EL (cell line): ENCODE measurements at places on chromosomes 5 and 9.

- DNase-seq = peak; percentile 36
These were observed 300.6 kb downstream of the TMEM38B start for GRCh38 chr9:105994970-105995369.

DNA sequence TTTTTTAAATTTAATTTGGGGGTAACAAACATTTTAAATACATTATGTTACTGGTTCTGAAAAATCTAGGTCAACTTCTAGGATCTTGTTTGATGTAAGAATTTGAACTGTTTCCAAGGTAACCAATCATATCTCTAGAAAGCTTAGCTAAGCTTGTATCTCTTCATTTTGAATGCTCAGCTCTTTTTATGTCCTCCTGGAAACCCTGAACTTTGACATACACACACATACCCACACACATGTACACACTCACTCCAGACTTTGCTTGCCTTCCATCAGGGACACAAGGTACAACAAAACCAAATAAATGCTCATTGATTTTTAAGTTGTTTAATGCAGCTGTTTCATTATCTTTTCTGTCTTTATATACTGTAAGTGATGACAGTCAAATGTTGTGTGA, 178.5 kb downstream of the RAB3C start:
- no peak for DNase-seq

DNA sequence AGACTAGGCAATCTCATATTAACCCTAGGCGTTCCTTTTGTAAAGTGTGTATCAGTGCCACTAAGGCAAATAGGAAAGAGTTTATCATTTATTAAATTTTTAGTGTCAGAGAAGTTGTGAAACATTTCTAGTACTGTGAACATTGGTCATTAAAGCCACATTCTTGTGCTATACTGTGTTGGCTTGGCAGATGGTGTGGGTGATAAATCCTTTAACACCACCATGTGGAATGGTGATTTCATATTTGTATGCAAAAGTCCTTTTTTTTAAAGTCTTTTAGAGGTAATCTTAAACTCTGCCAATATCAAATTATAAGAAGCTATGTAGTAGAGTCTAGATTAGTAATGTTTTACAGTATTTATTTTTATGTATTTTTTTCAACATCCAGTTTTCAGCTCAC, 18.1 kb downstream of the SLC12A2 start:
- no peak for DNase-seq

DNA sequence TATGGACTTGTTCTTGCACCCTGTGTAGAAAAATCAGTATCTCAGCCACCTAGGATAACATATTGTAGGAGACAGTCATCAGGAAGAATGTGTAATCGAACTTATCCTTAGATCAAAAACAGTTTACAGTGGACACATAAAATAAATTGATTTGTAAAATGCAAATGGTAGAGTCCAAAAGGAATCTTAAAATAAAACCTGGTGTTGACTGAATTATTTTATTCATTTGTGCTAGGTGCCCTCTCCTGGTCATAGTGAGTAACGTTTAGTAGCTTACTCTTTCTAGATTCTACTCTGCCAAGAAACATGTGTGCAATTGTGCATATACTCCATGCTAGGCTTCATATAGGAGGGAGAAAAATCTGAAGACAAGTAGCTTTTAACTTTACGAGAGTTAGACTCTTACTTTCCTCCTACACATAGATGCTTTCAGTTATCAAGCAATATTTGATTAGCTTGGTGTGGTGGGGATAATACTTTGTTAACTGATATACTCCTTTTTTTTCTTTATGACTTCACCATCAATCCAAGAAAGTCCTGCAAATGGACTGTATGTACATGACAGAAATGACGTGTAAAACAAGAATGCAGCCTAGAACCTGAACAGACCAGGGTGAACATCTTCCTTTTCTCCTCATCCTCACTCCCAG, 23.7 kb upstream of the LOX start:
- DNase-seq = peak; percentile 70
